Mesenteric fat pad (tissue), 1 donor: ENCODE measurements at places on chromosomes 6 and 20. TPM values are rescaled to one million over a fixed set of nuclear protein-coding genes. Genes with fewer than 3 reads are reported as not detected.

SLC12A5 gene
- 1.7 TPM for total RNA-seq

CBLN4 gene
- 0.32 TPM for total RNA-seq

DNA sequence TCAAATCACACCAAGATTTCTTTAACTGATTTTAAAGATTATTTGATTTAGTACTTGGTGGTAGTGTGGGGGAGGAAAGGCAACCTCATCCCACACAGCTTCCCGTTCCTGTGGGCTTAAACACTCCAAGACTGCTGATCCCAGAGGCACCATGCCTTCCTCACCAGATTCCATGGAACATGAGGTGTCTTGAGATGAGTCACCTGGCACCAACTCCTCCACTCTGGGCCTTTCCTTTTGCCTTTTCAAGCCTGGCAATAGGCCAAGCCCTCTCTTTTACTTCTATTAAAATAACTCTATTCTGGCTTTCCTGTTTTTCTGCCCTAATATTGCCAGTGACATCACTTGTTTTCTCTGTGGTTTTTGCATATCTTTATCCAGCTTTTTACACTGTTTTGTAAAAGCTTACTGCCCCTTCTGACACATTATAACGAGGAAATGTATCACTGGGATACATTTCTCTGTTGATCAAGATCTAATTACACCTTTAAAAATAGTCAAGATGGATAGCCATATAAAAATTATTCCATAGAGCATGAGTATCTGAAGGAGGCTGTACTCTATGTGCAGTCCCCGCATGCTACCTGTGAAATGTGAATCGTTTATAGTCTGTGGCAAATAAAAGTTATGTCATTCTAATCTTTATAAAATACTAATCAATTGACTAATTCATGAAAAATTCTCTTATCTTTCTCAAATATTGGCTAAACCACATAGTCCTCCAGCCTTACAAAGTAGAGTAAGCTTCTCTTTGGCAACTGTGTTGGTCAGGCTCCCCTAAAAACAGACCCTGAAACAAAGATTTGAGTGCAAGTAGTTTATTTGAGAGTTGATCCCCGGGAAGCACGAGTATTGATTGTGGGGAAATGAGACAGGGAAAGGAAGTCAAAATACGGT, 257.8 kb upstream of the KCNQ5 start:
- DNase-seq, result no peak

GRCh38 chr6:139917951-139918630, 543.6 kb upstream of the CITED2 start:
- DNase-seq, result no peak

DNA sequence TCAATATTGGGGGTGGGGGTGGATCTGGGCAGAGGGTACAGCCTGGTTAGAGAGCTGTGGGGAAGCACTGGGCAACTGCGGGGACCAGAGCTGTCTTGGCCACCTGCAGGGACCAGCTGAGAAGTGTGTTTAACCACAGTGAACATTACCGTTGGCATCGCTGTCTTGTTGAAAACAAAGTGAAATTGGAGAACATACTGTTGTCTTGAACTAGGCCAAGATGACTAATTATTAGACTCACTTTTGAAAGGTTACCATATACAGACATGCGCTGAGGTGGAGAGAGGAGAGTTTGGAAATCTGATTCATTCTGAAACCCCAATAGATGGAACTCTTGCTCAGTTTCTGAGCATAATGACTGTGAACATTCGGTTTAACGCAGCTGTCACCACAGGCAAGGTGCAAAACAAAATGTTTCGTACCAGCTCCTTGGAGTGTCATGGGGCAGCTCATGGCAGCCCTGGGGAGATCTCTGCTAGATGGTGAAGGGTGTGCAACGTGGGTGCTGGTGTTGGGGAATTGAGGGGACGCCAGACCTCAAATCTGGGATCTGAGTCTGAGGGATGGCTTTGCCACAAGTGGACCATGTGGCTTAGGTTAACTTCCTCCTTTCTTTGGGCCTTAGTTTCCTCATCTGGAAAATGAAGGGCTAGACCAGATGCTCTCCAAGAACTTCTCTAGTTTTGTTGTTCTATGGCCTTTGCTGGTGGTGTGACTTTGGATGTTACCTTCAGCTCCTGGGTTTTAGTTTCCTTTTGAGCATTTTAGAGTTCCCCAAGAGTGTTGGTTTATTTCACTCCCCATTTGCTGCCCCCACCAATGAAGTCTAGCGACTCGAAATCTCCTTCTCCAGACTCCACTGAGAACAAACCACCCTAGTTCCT, 24.6 kb upstream of the GTSF1L start:
- DNase-seq, result no peak

- DNase-seq, result no peak
These were observed 14.7 kb downstream of the FKBP1A start for GRCh38 chr20:1377984-1378734.

GRCh38 chr20:54113566-54113965, 43.2 kb upstream of the BCAS1 start:
- no peak for DNase-seq

DNA sequence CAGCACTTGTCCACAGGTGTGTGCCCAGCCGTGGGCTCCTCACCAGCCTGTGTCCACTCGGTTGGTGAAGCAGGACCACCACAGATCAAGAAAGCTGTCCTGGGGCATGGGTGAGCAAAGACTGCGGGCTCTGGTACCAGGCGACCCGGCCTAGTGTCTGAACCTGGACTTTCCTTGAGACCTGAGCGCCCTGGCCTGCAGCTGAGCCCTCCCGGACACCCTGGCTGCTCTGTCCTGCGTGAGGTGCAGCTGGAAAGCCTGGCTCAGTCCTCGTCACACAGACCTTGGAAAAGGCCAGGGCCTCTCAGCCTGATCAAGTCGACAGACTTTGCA, 201.2 kb upstream of the THBS2 start:
- DNase-seq, result no peak

DNA sequence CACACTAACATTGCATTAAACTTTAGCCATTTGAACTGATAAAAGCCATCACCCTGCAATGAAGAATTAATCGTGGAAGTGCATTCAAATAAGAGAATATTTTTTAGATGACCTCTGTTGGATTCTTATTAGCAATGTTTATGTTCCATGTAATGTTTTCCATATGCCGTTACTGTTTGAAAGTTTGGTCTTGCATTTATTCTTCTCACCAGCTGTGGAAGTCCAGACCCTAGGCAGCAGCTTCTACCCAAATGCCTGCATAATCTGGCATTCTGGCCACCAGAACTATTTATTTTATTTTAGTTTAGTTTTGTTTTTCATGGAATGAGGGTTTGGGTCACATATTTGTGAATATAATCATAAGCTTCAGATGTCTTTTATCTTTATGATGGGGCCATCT, 140.4 kb downstream of the SAMD5 start:
- DNase-seq, result no peak
